Cerebellar cortex (tissue), 1 donor: ENCODE measurements at places on chromosomes 2 and 18.

DNA sequence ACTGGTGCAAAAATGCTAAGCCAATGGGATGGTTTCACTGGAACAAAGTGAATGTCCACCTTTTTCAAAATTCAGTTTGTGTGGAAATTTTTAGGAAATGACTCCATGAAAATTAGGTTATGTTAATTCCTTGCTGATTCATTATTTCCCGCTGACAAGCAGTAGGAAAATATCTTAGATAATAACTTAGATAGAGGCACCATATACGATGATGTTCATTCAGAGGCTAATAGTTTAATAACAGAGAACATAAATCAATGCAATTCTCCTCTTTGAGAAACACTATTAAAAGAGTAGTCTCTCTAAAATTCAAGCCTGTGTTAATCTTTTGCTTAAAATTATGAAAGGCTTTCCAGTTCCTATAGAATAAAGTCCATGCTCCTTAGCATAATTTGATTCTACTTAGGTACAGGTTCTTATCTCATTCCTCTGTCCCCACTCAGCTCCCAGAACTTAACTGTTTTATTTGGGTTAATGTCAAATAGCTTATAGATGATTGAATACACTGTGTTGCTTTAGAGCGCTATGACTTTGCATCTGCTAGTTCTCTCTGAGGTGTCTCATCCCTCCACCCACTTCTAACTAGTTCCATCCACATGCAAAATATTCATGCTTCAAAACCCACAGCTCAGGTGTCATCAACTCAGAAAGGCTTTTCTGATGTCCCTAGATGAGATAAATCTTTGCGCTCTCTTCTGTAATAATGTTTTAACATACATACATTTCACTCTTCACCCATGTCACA lies 503.6 kb downstream of the ERBB4 start:
- no peak for DNase-seq

- DNase-seq = no peak
Observed at GRCh38 chr18:78495550-78495949, 484.1 kb upstream of the SALL3 start.

DNA sequence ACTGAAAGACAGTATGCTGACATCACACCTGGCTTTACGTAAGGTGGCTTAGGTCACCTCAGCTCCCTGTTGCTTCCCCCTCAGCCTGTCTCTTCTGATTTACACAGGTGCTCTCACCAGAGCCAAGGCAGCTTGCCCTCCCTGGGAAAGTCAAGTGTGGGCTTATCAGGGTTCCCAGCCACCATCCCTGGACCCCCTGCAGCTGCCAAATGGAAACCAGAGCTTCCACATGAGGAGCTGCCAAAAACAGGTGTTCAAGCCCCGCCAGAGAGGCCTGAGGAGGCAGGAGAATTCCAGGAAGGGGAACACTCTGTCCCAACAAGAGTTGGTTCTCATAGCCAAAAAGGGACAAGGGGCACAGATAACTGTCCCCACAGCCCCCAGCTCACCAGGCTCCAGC lies 266.7 kb downstream of the ATAD2B start:
- DNase-seq = no peak

GRCh38 chr2:216370961-216371712 lies 1.1 kb downstream of the MARCHF4 start:
- no peak for DNase-seq

- no peak for DNase-seq
Observed at GRCh38 chr2:215361876-215362561, 50.2 kb downstream of the ATIC start.

DNA sequence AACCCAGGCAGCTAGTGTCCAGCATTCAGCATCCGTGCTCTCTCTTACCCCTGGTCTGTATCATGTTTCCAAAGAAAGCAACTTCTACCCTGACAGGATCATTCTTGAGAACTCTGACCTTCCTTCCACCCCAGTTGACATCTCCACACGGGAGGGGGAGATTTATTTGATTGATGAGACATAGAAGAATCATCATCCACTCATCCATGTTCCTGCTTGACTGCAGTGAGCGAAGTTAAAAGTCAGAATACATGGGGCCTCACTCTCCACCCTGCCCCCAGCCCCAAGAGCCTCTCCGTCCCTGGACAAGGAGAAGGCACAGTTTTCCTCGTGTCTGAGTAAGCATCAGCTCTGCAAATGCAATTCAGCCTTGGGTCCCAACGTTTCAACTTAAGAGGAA lies 356.0 kb upstream of the TNP1 start:
- no peak for DNase-seq

GRCh38 chr2:55150834-55151233 lies 81.3 kb downstream of the CLHC1 start:
- DNase-seq = no peak

DNA sequence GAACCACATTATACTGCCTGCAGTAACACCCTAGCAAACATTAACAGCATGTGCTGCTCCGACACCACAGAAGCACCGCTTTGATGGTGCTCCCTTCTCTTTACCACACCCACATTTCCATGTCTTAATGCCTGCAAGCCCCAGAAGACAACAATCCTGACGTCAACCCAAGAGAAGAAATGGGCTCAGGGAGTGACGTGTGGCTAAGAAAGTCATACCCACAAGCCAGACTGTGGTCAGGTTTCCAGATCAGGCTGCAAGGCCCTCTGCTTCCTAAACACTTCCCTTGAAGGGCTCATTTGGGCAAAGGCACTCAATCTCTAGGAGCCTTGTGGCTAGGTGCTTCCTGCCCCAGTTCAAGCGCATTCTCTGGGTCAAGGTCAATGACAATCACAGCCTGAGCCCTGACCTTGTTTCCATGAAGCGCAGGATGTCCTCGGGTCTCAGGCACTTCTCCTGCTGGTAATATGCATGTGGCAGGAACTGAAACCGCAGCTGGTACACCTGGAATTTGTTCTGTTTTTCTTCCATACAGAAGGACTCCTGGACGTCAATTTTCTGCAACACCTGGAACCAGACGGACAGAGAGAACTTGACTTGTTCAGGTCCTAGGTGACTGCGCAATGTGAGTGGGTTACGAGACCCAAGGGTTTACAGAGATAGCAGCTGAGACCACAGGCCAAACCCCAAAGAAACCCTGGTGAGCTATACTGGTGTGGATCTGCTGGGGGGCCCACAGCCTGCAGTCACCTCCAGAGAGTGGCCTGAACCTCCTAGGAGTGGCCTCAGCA lies 67.2 kb downstream of the POLR1A start:
- no peak for DNase-seq

GRCh38 chr2:181991171-181991885 lies 5.7 kb downstream of the PPP1R1C start:
- DNase-seq = no peak

DNA sequence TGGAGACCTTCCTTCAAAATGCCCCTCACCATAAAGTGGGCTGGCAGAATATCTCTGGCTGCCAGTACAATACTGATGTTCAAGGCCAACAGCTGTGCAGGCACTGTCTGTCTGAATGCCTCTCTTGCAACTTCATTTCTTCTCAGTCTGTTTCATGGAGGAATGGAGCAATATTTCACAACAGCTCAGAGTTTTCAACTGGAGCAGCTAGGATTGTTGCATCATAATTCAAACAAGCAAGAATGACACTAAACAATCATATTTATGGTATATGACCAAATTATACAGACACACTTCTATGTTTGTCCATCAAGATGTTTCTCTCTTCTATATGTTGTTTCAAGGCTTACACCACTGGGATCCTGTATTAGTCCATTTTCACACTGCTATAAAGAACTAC lies 444.2 kb downstream of the LRATD1 start:
- DNase-seq = no peak

DNA sequence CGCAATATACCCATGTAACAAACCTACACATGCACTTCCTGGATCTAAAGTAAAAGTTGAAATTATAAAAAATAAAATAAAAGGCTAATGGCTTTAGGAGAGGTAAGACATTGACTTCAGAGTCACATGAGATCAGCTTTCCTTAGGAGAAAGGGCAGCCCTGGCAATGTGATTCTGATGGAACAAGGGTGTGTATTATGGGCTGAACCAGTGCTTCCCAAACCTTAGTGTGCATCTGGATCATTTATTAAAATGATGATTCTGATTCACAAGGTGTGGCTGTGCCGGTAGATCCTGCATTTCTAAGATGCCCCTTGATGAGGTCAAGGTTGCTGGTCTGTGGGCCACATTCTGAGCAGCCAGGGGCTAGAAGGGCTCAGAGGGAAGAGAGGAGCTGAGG lies 42.6 kb downstream of the LAMA3 start:
- no peak for DNase-seq

DNA sequence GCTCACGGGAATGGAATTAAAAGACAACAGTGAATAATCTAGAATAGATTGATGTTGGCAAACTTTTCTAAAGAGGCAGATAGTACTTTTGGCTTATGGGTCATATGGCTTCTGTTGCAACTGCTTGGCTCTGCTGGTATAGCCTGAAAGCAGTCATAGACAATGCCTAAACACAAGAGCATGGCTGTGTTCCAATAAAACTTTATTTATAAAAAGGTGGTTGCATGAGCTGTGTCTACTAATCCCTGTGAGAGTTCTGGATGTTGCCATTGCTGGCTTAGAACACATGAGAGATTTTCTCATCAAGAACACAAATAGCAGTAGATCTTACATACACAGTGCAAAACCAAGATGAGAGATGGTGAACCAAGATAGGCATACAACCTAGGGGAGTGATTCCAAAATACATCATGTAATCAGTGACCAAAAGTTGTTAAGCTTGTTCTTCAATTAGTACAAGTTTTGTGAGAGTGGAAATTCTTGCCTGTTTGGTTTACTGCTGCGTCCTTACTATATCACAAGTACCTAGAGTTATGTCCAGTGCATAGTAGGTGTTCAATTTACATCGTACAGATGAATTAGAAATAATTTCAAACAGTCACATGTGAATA lies 380.0 kb downstream of the METTL4 start:
- no peak for DNase-seq

- no peak for DNase-seq
Observed at GRCh38 chr2:122478117-122478516, 722.7 kb downstream of the TSN start.

DNA sequence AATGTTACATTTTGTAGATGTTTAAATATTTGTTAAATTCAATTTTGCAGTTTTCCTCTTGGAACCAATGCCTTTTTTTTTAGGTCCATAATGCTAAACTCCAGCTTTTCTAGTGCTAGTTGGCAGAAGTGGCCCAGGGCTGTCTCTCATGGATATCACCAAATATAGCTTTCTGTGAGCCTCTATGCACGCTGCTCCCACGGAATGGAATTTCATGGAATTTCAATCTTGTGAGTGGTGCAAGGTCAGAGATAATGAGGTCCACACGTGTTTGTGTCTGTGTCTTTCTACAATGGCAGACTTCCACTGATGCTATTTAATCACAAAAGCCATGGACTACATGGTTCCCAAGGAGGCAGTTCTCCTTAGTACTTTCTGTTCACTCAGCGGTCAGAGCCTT lies 191.5 kb upstream of the PARD3B start:
- DNase-seq = no peak
